ENCODE measurements at places on chromosomes 11 and 22.

DNA sequence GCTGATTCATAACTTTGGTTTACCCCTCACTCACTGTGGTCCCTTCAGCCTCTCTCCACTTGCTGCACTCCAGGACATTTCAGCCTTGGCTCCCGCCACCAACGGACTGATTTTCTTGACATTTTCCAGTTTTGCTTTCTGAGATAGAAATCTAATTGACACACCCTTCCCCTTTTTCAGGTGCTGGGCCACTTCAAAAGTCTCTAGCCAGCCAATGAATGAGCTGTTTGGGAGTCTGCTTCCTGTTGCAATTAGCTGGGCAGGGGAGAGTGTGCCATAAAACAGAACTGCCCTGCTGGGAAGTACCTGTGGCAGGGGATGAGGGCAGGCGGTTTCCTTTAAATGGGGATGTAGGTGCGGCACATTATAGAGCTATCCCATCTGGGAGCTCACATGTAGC, 21.1 kb upstream of the PLET1 start:
- no peak for ATAC-seq

GRCh38 chr11:117642835-117643234, 154.2 kb downstream of the DSCAML1 start:
- no peak for ATAC-seq

GRCh38 chr11:101129203-101129943, at the start of gene PGR:
Gene PGR (minus strand): TSS chr11:101129813. CDS start chr11:101129070, 743 bp downstream.
- no peak for ATAC-seq

DNA sequence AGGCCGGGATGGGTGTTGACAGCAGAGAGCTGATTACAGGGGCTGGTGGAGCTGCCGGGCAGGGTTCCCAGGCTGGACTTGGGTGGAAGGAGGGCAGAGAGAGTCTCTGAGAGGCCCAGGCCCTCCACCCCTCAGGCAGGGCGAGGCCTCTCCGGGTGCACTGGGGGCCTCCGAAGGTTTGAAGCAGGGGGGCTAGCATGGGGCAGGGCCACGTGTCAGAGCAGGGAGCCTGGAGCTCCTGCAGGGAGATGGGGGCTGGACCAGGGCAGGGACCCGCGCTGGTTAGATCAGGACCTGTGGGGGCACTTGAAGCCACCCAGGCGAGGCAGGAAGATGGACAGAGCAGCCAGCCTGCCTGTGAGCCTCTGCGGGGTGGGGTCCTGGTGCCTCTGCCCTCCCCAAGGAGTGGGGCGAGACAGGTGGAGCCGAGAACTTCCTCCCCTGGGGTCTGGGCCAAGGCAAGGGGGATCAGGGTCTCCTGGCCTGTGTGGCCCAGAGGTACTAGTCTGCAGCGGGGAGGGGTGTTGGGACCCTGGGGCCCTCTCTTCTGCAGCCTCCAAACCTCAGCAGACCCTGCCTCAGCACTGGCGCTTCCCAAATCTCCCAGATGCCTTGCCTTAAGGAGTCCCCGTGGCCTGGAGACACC, 911 bp downstream of the PANX2 start:
- peak; percentile 10 for ATAC-seq

- no peak for ATAC-seq
Measured at GRCh38 chr22:24801901-24802465, 4.0 kb upstream of the SGSM1 start.

DNA sequence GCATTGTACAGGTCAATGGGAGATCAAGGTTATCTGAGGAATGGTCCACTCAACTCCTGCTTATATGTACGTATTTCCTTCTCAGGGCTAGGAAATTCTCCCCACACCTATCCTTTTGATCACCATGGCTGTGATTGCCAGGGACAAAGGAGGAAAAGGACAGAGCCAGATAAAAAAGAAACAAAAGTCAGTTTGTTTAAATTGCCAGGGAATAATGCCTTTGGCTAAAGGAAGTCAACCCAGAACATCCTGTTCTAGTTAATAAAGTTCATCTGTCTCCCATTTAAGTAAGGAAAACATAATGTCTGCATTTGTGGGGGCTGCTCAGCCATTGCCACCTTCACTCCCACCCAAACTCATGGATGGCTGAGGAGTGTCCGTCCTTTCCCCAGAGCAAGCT, 124.7 kb downstream of the ME3 start:
- no peak for ATAC-seq

DNA sequence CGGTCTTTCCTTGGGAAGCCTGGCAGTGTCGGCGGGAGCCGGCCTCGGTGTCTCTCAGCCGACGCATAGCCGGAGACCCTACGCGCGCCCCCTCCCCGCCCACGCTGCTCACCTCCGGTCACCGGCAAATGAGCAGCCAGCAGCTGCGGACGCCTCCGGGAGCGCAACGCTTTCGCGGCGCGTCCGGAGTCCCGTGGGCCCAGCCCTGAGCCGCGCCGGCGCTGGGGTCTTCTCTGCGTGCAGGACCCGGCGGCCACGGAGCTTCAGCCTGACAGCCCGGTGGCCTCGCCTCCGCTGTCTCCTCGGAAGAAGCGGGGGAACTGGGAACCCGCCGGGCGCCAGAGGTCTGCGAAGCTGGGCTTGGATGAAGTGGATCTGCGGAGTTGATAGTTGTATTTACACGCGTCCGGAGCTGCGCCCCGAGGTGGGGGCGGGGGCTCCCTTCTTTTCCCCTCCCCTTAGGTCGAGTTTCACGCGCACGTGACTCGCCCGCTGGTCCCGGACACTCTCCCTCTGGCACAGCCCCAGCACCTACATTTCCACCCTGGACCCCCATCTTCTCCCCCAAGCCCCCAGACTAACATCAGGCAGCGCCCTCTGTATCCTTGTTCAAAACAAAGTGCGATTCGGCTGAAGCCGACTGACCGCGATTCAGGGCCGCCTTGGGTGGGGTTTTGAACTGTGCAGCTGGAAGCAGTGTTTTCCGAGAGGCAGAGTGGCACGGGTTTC, at the start of gene SLC43A1:
Gene SLC43A1 (minus strand): TSS at position 371 of the 729 bp plus-strand sequence. CDS start 1,591 bp downstream, outside the sequence.
- peak; percentile 83 for ATAC-seq

GRCh38 chr11:21501245-21501644, 691.6 kb upstream of the ANO5 start:
- no peak for ATAC-seq

GRCh38 chr22:16601437-16602223, 9.0 kb upstream of the CCT8L2 start:
- ATAC-seq: no peak

- no peak for ATAC-seq
Measured at GRCh38 chr11:44823868-44824267, 97.1 kb downstream of the TSPAN18 start.

DNA sequence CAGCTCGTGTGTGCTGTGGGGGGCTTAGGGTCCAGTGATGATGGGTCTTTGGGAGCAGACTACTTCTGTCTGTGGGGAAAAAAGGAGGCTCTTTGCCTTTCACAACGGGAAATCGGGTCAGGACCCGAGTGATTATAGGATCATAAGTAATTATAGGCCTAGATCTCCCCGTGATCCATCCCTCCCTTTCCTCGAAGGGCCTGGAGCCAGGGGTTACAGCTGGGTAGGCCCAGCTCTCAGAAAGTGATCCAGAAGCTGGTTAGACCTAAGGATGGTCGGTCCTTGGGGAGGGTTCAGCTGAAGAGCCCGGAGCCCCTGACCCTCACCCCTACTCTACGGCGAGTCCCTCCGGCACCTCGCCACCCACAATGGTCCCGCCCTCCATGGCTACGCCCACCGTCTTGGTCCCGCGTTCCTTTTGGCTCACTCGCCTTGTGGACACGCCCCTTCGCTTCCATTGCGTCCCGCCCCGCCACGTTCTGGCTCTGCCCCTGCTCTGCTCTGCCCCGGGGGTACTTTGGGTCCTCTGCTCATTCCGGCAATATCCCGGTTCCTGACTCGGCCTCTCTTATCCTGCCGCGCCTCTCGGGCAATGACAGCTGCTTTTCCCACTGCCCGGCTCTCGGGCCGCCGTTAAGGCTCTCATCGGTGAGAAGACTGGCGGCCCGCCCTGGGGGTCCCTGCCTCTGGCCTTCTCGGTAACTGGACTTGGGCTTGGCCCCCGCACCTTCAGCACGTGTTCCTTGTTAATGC, 5.0 kb downstream of the IGSF22 start:
- ATAC-seq: peak; percentile 94

GRCh38 chr22:23632178-23632577, at the start of gene DRICH1:
Gene DRICH1 (minus strand): TSS chr22:23632321. CDS start chr22:23632023, 298 bp downstream.
- ATAC-seq: no peak

GRCh38 chr22:29726512-29727130, 6.8 kb downstream of the CABP7 start:
- ATAC-seq: no peak

- no peak for ATAC-seq
Measured at GRCh38 chr11:134413826-134414731, 2.0 kb upstream of the B3GAT1 start.

DNA sequence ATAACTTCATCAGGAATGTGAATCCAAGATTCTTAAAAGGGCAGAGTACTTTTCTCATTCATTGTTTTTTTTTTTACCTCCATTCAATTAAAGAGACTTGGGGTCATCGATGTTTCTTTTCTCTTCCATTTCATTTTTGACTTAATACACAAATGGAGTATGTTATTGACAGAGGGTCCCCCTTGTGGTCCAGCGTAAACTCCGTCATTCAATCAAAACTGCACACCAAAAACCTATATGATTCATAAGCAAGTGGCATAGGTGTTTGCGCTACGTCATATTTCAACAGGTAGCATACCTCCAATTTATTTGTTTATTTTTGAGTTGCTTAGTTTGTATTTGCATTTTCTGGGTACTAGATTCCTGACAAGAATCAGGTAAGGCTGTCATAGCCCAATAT, 12.7 kb upstream of the FOLH1 start:
- no peak for ATAC-seq

DNA sequence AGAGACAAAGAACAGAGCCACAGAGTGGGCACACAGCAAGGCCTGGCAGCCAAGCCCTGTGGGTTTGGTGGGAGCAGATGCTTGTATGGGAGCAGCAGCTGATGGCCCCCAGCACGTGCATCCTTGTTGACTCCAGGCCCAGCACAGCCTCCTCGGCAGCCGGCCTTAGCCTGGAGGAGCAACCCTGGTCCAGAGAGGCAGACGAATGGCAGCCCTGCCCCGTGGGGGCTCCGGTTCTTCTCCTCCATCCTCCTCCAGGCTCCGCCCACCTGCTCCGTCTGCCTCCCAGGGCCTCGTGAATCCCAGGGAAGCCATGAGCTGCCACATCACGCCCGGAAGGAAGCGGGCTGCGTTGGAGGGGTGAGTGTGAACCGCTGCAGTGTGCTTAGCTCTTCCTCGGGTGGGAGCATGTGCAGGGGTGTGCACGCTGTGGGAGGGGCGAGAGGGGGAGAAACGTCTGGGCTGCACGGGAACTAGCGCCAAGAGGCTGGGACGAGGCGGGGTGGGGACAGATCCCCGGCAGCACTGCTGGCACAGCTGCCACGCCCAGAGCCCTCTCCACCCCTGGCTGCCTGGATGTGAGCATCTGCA, 36.3 kb upstream of the JAM3 start:
- ATAC-seq: no peak

DNA sequence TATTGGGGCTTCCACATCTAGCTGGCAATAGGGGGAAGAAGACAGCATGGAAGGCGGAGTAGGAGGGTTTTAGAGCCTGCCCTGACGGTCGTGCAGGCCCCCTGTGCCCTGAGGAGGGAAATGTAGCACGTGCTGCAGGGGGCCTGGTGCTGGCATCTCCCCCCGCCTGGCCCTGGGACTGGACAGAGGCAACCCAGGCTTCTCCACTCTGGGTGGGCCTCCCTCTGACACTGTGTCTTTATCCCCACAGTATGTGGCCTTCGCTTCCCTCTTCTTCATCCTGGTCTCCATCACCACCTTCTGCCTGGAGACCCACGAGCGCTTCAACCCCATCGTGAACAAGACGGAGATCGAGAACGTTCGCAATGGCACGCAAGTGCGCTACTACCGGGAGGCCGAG, 36.8 kb downstream of the KCNC1 start:
- ATAC-seq: no peak

DNA sequence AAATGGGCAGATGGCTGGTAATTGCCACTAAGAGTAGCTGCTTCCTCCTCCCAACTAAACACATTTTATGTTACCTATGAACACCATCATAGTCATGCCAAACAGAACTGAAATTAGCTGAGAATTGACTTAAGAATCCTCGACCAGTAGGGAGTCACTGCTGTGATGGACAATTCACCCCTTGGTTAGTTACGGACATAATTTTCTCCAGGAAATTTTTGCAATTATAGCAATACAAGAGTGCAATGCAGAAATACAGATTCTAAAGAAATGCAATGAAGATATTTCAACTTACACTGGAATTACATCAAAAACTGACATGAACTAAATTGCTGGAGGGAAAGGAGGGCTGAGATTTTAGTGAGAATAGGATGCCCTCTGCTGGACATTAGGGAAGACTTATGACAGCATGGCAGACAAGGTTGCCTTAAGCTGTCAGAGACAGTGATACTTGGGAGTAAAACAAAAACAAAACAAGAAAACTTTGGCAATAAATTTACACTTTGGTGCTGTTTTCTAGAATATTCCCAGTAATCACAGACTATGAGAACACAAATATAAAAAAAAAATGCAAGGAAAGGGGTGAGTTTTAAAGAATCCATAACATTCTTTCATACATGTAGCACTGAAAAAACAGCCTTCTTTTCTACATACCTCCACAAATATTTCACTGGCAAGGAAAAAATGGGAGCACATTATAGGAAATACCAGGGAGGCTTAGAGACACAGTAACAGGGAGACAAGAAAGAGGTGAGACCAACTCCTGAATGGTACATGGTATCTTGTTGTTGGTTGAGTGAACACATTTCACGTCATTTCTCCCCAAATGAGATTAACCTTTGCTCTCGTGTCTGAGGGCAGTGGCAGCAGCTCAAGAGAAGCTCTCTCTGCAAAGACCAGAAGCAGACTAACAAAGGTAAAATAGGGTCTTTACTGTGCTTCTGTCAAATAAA, 11.2 kb upstream of the PPP2R1B start:
- peak; percentile 94 for ATAC-seq

- ATAC-seq: peak; percentile 0
Measured at GRCh38 chr11:65852508-65853245, 5.3 kb downstream of the CFL1 start.

DNA sequence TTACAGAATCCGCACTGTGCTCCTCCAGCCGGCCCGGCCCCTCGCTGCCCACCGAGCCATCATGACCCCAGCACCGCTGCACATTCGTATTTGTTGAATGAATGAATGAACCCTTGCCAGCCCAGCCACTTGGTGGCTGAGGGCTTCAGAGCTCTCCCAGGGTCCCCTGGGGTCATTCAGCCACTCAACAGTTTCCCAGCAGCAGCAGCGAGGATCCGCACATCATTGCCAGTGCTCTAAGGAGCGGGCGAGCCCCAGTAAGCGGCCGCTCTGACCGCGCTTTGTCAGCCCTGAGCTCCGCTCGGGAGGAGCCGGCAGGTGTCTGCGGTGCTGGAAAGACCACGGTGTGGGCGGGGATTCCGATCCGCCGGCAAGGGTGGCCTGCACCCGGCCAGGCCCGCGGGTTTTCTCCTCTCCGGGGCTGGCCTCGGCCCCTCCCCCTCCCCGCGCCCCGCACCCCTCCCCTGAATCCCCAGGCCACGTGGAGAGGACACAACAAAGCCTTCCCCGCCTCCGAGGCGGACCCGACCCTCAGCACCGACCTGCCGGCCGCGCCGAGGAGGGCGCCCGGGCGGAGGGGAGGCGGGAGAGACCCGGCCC, 563 bp downstream of the BID start:
- peak; percentile 75 for ATAC-seq

- ATAC-seq: no peak
Measured at GRCh38 chr11:7639643-7640025, 33.7 kb downstream of the CYB5R2 start.

Measured in SK-N-SH treated with all-trans-retinoic acid at 6 μM for 48 hours (cell line).